ENCODE measurements at places on chromosomes 12 and 14.

DNA sequence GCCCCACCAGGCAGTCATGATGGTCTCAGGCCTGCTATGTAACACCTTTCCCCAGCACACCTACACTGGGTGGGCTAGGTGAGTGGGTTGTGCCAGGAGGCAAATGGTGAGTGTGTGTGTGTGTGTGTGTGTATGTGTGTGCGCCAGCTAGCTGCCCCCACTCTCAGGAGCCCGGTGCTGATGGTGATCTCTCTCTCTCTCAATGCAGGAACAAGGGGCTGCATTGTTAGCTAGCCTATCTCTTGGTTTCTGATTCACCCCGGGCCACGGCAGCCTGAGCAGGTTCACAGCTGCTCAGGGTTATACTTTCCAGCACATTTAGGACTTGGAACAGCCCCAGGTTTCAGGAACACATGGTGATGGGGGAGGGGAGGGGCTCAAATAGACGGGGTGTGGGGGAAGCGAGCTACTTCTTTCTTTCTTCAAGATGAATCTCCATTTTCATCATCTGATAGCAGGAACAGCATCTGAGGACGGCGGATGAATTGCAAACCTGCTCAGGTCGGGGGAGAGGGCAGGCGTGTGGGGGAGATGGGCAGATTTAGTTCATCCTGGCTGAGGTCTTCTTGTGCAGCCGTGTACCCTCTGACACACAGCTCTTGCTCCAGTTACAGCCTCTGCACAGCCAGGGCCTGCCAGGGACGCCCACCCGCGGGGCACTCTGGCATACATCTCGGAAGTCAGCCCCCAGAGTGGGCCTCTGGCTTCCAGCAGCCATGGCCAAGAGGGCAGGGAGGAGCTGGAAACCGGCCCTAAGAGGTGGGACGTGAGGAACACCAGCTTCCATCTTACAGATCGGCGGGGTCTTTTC lies 137.6 kb downstream of the ZFP36L1 start:
- DNase-seq, result no peak

- no peak for DNase-seq
These were observed 4.7 kb downstream of the CLEC2D start for GRCh38 chr12:9674226-9674590.

DNA sequence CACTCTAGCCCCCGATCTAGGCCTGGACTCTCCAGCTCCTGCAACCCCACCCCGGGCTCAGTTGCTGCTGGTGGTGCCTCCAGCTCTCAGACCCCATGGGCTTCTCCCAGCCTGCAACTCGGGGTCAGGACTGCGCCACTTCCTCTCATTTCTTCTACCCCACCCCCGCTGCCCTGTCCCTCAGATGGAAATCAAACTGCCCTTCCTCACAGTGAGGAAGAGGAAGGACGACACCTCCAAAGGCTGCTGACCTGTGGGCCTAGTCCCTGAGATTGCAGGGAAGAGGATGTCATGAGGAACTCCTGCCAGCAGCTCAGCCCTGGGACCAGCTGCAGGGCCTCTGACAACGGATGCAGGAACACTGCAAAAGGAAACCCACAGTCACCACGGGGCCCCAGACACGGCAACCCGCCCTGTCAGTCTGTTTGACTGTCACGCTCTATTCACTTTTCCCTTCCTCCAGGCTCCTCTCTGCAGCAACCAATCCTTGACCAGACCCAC lies 29.3 kb upstream of the PNMA1 start:
- peak; percentile 98 for DNase-seq

DNA sequence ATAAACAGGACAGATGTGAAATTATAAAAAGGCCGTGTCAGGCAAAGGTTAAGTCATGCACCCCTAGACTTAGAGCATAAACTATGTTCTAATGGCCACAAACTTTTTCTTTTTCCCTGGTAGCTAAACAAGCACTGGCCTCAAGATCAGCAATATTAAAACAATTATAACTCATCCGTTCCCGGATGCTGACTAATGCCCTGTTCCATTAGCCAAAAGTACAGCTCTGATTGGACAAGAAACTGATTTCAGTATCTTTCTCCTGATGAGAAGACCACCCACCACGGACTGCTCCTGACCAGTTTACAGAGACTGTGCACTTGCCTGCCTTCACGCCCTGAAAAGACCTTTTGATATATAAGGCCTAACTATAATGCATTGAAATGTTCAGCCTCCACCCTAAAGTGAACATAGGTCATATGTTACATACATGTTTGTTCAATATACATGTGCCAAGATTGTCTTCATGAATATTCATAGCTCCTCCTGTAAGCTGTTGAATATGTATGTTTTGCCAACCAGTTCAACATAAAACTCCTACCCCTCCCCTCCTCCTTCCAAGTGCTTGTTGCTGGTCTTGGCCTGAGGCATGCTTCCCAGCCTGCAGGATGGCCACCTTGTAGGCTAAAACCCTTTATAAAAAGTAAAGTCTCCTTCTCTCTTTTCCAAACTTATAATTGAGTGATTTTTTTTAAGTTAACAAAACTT lies 162.0 kb downstream of the IPO8 start:
- DNase-seq, result no peak

DNA sequence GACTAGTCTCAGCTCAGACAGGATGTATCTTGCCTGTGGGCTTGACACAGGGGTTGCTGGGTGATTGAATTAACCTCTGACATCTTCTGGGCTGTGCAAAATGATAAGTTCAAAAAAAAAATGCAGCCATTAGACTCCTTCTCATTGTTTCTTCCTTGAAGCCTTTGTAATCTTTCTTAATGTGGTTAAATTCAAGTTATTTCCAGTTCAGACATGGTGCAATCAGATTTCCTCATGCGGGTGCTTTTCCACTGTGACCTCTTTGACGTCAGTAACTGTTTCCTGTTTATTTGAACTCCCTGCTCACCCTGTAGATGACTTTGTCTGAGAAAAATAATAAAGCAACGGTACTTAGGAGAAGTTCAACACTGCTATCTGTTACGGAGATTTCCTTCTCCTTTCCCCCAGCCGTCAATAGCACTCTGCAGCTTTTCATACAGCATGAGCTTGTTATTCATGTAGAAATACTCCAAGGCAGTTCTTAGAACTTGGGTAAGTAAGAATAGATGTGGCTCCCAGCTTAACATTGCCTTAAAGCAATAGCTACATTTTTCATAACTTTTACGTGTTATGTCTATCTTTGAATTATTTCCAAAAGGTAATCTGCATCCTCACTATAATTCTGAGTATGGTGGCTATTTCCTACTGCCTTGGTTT lies 155.5 kb downstream of the PRKCH start:
- DNase-seq, result peak; percentile 99

GRCh38 chr12:121983536-121984210 lies 38.0 kb upstream of the BCL7A start:
- no peak for DNase-seq

- no peak for DNase-seq
These were observed 14.9 kb upstream of the CELA1 start for GRCh38 chr12:51361161-51362016.

DNA sequence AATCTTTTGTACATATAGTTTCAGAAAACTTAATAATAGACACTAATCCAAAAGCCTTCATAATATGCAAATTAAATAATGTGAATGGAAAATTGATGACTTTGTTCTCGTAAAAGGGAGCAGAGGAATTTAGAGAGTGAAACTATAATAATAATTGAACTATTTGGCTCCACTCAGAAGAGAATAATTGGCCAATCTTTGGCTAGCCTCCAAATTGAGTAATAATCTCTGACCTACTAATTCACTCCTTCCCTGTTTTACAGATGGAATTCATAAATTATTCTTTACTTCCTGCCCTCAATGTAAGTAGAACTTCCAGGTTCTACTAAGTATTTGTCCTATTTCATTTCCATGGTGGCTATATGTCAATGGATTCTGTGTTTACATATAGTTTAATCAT lies 15.8 kb downstream of the TRIM9 start:
- no peak for DNase-seq

All from bone marrow (tissue), 2 donors.